NCI-H1417 treated with DMSO at 0.1 percent for 48 hours (cell line): ENCODE measurements at places on chromosomes 5 and 9.

DNA sequence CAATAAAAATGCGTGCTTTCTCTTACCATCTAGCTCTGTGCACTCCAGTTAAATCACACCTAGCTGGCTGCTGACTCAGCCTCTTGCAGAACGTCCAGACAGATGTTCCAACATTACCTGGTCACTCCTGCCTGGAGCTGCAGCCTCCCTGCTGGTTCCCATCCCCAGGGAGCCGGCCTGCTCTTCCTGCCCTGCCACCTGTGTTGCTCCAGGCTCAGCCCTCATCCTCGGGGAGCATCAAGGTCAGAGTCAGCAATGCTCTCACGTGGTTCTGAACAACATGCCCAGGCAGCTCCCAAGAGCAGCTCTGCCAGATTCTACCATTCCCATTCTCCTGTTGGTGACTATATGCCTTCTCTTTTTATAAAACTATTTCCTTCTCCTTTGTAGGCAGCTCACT, 81.3 kb downstream of the GADD45G start:
- DNase-seq: peak; percentile 92

- no peak for DNase-seq
These were observed 9.9 kb upstream of the SPARC start for GRCh38 chr5:151696470-151697061.

- DNase-seq: no peak
These were observed 990.8 kb upstream of the EDIL3 start for GRCh38 chr5:85375525-85375924.

DNA sequence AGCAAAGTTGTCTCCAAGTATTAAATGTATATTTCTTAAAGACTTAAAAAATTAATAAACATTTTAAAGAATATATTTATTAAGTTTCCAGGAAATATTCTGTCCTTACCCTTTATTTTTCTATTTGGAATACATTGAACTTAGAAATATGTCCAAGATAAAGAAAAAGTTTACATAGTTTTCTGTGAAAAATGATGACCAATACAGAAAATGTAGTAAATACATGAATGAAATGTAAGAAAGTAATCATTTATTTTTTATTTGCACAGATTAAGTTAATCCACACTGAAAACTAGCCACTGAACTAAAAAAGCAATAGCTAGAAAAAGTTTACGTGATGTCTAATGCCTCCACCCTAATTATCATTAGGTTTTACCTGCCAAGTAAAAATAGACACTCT, 273.2 kb downstream of the ARL15 start:
- no peak for DNase-seq

DNA sequence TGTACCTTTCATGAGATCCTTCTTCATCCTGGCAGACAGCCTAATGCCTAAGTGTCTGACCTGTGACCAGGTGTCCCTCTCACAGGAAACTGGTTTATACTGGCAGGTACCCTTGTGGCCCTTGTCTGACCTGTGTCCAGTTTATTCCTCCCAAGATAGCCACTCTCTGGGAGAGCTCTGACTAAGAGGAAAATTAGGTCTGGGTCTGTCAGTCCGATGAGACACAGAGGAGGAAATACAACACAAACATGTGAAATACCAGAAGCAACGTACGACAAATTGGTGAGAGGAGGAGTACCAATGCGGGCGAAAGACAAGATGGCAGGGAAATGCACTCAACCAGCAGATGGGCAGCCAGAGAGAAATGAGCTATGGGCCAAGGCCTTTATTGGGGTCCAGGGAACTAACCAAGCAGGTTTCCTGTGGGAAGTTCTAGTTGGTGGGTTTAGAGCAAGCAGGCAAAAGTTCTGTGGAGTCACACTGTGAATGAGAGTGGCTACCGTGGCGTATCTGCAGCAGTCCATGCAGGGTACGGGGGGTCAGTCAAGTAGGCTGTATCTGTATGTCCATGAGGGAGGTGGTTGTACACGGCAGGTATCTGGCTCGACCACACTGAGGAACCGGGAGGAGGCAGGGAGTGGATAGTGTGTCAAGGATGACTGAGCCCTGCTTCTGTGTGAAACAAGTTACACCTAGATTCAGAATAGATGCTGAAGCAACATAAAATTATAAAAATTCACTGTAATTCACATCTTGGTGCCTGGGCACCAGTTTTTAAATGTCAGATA, 109.0 kb downstream of the MLLT3 start:
- no peak for DNase-seq

GRCh38 chr9:128393970-128394369, 22.8 kb downstream of the URM1 start:
- no peak for DNase-seq

DNA sequence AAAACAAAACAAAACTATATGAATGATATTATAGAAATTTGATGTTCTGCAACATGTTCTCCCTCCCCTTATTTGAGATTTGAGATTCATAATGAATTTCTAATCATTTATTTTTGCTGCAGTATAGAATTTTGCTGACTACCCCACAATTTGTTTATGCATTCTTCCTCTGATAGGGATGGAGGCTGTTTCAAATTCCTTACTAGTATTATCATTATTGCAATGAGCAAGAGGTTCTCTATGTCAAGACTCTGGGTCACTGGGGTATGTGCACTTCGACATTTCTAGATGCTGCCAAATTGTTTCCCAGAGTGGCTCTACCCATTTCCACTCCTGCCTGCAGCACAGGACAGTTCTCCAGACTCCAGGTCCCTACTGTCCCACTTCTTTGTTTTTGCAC, 54.9 kb upstream of the DAB2IP start:
- no peak for DNase-seq

DNA sequence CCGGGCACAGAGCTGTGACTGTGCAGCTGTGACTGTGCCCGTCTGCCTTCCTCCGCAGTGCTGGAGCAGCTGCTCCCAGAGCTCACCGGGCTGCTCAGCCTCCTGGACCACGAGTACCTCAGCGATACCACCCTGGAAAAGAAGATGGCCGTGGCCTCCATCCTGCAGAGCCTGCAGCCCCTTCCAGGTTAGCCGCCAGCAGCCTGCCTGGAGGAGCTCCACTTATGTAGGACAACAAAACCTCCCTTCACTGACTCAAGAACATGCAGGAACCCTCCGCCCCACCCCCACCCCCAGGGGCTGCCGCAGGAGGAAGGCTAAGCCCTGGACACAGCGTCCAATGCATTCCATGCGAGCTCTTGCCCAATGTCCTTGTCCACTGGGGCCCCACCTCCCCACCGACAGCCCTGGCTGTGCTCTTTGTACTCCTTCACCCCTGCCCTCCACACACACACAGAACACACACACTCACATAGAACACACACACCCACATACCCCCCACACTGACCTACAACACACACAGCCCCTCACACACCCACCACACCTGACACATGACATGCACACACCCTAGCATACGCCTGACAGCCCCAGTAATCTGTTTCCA, 27.9 kb downstream of the AFAP1L1 start:
- no peak for DNase-seq

- no peak for DNase-seq
These were observed 1771.7 kb upstream of the CDH9 start for GRCh38 chr5:28809811-28810750.

DNA sequence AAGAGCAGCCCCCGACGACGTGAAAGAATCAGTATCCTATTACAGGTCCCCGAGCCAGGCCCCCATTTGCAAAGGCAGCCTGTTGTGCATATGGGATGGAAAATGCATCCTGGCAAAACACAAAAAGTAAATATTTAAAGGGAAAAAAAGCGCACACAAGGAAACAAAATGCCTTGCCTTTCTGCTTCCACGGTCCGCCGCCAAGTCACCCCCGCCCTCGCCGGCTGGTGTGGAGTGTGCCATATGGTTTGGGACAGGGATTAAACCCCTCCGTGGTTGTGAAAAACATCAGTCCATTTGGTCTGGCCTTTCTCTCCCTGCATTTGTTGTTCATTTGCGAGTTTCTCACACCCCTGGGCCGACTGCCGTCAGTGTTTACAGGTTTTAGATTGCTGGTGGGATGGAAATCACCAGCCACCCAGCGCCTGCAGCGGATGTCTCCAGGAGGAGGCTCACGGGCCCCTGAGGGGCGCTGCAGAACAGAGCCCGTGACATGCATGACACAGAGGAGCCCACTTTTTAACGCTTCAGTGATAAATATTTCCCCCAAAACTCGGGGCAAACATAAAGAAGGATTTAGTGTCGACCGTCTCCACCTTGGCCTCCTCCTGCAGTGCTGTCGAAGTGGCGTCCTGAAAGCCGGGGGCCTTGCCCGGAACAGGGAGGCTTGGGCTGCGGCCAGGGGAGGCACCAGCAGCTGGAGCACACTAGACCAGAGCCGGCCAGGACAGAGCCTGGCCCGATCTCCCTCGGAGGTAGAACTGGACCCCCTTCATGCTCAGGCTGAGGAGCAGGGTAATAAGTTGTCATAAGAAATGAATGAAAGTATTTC, 161.5 kb downstream of the HSD17B3 start:
- DNase-seq: no peak

DNA sequence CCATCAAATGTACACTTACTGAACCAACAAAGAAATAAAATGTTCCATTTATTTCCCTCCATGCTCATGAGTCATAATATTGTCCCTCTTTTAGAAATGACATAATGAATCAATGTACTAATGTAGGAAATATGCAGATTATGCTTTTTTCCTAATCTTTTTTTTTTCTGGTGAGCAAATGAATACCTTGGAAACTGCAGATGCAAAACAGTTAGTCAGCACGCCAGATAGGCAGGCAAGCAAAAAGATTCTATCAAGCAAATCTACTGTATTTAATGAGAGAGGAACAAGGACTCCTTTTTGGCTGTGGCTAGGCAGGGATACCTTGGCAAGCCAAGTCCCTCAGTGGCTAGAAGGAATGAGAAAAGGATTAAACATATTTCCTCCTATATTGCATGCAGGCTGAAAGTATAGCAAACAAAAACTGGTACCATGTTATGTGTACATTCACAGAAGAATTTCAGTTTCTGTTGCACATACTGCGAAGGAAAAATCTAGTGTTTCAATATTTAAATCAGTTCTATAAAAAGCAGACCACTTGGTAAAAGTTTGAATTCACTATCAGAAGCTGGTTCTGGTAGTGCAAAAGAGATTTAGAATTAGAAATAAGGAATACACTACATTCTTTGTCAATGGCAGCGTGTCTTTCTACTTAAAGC, 605.4 kb downstream of the TLE1 start:
- no peak for DNase-seq

- no peak for DNase-seq
These were observed 134.7 kb downstream of the GADD45G start for GRCh38 chr9:89739511-89739910.

DNA sequence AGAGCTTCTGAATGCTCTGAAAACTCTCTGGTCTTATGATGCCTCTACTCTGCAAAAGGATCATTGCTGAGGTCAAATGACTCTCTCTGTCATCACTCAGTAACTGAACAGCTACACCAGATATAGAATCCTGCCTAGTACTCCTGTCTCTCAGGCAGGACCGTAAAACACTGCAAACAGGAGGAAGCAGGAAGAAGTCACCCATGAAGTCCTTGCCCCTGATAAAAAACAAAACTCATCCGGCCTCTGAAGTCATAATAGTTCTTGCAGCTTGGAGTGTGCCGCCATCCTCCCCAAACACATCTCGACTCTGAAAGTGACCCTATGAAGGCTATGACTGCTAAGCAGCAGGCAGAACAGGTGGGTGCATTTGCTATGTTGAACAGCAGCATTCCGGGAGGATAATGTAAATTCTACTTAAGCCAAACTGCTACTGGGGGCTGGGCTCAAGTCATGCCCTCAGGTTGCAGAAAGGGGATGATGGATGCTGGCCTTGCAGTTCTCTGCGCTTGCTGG, 81.9 kb upstream of the FAM169A start:
- no peak for DNase-seq

DNA sequence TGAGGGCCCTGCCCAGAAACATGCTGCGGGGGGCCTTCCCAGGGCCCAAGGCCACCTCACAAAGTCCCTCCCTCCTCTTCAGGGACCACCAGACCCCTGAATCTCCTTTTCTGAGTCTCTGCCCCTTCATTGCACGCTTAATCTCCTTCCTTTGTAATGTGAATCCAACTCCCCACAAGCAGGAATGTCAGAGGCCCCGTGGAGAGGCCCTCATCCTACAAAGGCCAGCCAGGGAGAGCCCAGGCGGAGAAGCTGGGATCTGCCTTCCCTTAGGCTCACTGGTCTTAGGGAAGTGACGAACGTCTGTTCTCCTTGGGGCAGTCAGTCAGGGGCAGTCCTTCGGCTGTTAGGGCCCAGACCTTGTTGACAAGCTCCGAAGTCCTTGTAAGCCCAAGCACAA, 2.3 kb downstream of the SMIM33 start:
- no peak for DNase-seq

GRCh38 chr5:158816011-158816696, 283.6 kb downstream of the EBF1 start:
- no peak for DNase-seq

- no peak for DNase-seq
These were observed 164.1 kb upstream of the ZNF618 start for GRCh38 chr9:113712053-113712452.

- no peak for DNase-seq
These were observed 31.8 kb downstream of the MAP1B start for GRCh38 chr5:72138943-72139521.

DNA sequence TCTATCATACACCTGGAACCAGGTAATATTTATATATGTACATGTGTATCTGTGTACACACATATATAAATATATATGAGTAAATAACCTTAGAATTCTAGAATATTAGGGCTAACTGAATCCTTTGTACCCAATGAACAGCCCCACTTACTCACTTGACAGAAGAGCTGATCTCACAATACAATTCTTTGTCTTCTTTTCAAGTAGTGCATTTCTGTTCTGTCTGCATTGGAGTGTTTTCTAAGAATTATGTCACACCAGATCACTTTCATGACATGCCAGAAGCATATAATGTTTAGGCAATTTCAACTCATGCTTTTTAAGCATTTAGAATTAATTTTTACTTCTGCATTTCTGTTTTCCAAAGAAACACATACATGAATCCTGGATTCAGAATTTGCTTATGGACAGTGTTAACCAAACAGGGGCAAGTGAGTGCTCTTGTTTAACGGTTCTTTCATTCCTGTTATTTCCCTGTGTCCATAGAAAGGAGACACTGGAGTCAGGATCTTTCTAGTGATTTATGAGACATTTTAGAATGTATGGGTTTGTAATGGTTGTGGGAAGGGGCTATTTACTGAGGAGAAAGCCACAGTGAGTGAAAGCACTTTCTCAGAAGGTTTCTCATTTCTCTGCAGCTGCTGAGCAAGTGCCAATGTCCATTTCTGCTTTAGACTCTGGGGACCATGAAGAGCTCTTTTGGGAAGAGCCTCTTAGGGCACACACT, 123.2 kb downstream of the RMI1 start:
- DNase-seq: no peak

DNA sequence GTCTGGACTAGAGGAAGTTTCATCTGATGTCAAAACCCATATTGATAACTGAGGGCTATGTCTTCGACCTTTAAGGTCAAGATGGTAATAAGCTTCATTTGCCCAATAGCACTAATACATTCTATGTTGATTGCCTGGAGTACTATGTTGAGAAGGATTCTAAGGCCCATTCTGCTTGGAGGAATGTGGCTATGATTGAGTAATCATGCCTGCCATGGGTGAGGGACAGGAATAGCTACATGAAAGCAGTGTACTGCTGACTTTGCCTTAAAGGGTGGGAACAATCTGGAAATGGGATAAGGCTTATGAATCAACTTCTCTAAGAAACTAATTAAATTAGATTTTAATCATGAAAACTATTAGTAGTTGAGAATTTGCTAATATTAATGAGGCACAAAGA, 13.6 kb downstream of the NNT start:
- no peak for DNase-seq

- DNase-seq: no peak
These were observed 445.3 kb upstream of the ZNF462 start for GRCh38 chr9:106417685-106418084.
